Activated naive CD4-positive, alpha-beta T cell treated with Interleukin-2 at 50 U/mL for 16 hours (primary cell): ENCODE measurements at places on chromosomes 5 and 9.

DNA sequence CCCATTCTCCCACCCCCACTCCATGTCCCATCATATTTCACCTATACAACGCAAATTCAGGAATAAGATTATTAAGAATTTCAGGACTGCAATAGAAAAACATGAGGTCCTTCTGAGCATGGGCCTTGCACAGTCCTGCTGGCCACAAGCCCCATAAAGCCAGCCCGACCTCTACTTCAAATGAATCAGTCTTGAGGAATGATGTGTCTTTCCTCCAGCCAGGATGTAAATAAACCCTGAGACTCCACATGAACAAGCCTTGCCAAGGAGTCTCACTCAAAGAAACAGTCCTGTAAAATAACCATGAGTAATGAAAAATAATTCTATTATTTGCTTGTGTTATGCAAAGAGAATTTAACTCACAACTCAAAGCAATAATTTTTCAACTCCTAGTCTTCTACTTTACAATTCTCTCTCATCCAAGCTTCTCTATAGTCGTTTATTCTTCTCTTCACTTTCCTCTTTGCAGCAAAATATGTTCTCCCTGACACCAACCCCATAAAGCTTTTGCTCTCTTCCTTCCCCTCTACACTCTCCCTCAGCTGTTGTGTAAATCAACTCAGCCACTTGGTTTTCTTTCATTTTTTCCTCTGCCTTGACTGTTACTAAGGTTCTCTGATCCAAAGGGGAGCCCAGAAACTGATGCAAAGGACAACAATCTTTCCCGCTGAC is 140.1 kb upstream of the MOCS2 start:
- DNase-seq: no peak

DNA sequence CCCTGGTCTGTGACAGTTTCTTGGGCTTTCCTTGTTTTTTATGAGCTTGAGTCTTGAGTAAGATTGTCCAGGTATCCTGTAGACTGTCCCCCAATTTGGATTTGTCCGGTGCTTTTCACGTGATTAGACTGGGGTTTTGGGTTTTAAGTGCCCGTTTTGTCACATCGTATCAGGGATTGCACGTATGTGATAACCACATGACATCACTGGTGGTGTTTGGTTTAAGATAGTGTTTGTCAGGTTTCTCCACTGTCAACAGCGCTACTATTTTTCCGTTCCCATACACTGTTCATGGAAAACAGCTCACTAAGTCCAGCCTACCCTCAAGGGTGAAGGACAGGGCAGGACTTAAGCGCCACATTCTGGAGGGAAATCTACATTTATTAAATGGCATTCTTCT is 39.7 kb downstream of the LMNB1 start:
- no peak for DNase-seq

GRCh38 chr5:100175346-100175745 is 359.8 kb upstream of the FAM174A start:
- DNase-seq: no peak

DNA sequence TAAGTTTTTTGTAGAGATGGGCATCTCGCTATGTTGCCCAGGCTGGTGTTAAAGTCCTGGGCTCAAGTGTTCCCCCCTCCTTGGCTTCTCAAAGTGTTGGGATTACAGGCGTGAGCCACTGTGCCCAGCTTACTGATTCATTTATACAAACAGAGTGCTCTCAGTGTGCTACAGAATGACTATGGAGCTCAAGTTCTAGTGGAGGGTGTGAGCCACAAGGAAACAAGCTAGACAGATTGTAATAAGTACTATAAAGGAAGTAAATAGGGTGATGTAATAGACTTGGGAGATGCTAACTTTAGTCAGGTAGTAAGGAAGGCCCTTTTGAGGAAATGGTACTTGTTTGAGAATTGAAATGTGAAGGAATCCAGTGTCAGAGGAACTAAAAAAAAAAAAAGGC is 1.7 kb upstream of the TMEM267 start:
- no peak for DNase-seq

- no peak for DNase-seq
Observed at GRCh38 chr5:30392897-30393296, 800.6 kb upstream of the CDH6 start.

GRCh38 chr9:92774274-92774673 is 9.6 kb upstream of the BICD2 start:
- no peak for DNase-seq

DNA sequence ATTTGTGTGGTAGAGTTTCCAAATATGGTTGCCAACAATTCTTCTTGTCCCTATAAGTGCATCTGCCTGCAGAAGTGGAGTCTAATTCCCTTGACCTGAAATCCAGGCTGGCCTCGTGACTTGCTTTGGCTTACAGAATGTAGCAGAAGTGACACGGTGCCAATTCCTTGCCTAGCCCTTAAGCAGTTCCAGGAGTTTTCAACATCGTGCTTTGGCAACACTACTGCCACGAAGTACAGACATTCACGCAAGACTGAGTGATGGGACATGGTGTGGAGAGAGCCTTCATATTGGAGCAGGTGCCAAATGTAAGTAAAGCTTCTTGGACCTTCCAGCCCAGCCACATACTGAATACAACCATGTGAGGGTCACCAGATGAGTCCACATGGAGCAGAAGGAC is 92.9 kb upstream of the NEK6 start:
- DNase-seq: no peak

DNA sequence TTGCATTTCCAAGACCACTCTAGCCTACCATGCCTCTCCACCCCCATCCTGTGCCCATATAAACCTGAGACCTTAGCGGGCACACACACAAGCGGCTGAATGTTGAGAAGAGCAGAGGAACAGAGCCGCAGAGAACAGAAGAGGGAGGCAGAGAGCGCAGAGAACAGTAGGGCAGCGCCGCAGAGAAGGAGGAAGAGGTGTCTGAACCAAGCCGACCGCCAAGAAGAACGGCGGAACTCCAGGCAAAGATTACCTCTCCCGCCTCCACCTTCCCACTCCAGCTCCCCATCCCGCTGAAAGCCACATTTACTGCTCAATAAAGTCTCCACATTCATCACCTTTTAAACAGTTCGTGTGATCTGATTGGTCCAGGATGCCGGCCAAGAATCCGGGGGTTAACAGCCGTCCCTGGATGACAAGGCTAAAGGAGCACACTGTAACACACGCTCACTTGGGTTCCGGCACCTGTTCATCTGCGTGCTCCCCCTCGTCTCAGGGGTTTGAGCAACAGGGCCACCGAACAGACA is 33.2 kb downstream of the GRIN3A start:
- no peak for DNase-seq

DNA sequence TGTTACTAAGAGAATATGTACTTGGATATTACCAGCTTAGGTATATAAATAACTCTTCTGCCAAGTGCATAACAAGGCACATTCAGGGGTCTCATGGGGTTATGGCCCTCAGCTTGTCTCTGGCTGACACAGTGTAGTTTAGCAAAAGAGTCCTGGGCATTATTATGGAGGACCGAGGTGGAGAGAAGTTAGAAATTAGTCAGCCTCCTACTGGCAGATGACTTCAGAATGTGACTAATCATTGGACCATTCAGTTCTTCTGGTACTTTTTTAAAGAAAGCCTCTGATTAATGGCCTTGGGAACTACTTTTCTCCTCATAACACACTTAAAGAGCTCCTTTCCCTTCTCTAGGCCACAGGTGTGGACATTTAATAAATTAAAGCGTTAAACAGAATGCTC is 178.9 kb downstream of the SH3GL2 start:
- no peak for DNase-seq

- no peak for DNase-seq
Observed at GRCh38 chr5:82564963-82565362, 286.8 kb upstream of the RPS23 start.

- no peak for DNase-seq
Observed at GRCh38 chr5:167985373-167985772, 306.1 kb upstream of the WWC1 start.

- no peak for DNase-seq
Observed at GRCh38 chr5:116216246-116216645, 131.4 kb downstream of the COMMD10 start.

DNA sequence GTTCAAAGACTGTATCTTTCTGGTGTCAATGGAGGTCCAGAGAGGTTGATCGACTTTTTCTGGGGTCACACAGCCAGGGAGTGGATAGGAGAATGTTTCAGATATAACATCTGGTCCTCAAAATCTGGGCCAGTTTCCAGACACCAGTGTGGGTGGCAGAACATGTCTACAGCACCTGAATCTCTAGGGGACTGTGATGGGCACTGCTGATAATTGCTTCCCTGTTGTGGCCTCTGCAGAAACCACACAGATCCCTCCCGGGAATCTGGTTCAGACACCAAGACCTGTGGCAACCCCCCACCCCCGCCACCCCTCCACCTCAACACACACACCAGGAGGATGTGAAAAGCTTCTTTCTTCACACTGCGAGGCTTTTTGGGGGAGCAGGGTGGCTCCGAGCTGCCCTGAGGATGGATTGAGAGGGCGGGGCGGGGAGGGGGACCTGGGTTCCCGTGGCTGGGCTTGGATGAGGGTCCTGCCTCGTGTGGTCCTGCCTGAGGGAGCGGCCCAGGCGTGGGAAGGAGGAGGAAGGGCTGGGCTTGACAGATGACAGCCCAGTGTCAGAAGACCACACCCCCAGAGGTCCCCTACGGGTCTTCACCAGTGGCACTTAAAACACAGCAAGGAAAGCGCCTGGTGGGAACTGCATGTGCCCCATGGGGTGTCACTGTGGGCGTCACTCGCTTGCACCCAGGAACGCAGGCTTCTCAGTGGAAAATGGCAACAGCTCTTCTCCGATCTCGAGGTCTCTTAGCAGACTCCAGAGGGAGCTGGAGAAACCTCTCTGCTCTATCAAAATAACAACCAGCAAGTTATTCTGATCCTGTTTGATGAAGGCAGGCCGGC is 55.2 kb downstream of the TRIP13 start:
- DNase-seq: no peak

GRCh38 chr5:39547553-39548154 is 122.9 kb upstream of the DAB2 start:
- no peak for DNase-seq

- no peak for DNase-seq
Observed at GRCh38 chr5:5634817-5635216, 212.3 kb downstream of the ICE1 start.
